ENCODE measurements at places on chromosomes 3 and 15. TPM values are rescaled to one million over a fixed set of nuclear protein-coding genes. Genes with fewer than 3 reads are reported as not detected.

DNA sequence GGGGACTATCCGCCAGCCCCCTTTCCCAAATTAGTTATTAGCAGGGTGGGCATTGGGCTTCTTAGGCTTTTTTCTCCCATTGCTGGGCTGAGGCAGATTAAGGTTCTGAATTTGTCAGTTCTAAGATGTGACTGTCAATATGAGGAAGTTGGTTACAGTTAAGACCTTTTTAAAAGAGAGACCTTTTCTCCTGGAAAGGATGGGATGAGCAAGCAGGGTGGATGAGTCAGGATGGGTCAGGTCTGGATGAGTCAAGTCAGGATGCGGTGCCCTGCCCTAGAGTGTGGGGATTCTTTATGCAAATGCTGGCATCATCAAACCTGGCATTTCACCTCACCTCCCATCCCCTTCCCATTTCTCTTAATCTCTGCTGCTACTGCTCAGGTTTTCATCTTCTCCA, 1.9 kb downstream of the AEN start:
- peak overlapping the region; percentile 84 for H3K27ac ChIP-seq
- peaks cover 20% of the 10 kb centered on the region for H3K36me3 ChIP-seq
- DNase-seq, result no peak
- H3K27me3 ChIP-seq, result no peaks in the 10 kb centered on the region

DNA sequence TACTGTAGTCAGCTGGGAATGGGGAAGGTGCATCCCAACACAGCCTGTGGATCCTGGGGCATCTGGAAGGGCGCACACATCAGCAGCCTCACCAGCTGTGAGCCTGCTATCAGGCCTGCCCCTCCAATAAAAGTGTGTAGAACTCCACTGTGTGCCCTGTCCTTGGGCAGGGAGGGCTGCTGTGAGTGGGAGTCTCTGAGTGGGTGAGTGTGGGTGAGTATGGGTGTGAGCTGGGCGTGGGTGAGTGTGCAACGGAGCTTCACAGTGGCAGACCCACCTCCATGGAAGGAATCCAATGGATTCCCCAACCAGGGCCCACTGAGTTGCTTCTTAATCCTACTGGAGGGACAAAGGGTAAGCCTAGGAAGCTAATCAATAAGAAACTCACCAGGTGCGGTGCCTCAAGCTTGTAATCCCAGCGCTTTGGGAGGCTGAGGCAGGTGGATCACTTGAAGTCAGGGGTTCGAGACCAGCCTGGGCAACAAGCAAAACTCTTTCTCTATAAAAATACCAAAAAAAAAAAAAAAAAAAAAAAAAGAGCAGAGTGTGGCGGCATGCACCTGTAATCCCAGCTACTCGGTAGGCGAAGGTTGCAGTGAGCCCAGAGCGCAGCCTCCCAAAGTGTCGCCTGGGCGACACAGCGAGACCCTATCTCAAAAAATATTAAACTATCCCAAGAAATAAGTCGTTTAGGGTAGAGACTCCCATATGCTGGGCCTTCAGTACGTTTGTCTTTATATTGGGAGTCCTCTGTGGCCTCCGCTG, 555 bp upstream of the RCCD1 start:
- DNase-seq, result no peak
- H3K4me1 ChIP-seq, result peaks cover 3% of the 10 kb centered on the region
- peak overlapping the region; percentile 85 for H3K4me3 ChIP-seq
- no peaks in the 10 kb centered on the region for H3K27me3 ChIP-seq
- H3K27ac ChIP-seq, result peak overlapping the region; percentile 89

DNA sequence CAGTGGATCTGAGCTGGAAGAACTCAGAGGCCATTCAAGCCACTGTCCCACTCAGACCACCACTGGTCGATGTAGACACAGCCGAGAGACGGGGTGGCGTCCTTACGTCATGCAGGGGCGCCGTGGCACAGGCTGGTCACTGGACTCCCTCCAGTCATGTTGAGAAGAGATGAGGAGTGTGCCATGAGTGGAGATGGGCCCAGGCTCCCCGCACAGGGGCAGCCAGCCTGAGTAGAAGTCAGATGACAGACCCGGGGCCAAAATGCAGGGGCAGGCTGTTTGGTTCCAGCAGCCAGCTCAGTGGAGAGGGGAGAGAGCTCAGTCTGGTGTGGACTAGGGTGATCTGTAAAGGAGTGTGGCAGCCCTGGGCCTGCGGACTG, 33.4 kb upstream of the KIF23 start:
- DNase-seq, result no peak
- H3K4me3 ChIP-seq, result no peak overlapping the region
- no peaks in the 10 kb centered on the region for H3K27me3 ChIP-seq
- no peak overlapping the region for H3K27ac ChIP-seq

- DNase-seq, result no peak
- H3K27me3 ChIP-seq, result no peaks in the 10 kb centered on the region
- H3K27ac ChIP-seq, result no peak overlapping the region
- no peaks in the 10 kb centered on the region for H3K36me3 ChIP-seq
- H3K4me3 ChIP-seq, result no peak overlapping the region
- peaks cover under 1% of the 10 kb centered on the region for H3K4me1 ChIP-seq
Observed at GRCh38 chr15:66598095-66598815, 32.5 kb upstream of the LCTL start.

DNA sequence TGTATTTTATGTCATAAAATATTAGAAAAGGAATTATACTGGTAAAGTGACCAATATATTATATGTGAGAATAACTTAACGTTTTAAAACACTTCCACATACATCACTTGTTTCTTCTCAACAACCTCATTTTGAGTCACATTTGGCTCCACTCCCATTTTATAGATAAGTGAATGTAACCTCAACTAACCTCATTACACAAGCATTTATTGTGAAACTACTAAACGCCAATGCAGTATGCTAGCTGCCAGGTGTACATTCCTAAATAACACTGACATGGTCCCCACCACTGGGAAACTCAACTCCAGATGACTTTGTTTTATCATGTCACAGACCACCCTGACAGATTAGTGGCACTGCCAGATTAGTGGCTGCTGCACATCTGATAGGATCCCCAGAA, 249.7 kb upstream of the CNTN4 start:
- no peaks in the 10 kb centered on the region for H3K27me3 ChIP-seq
- no peaks in the 10 kb centered on the region for H3K4me1 ChIP-seq
- no peak overlapping the region for H3K27ac ChIP-seq
- H3K4me3 ChIP-seq, result no peak overlapping the region

DNA sequence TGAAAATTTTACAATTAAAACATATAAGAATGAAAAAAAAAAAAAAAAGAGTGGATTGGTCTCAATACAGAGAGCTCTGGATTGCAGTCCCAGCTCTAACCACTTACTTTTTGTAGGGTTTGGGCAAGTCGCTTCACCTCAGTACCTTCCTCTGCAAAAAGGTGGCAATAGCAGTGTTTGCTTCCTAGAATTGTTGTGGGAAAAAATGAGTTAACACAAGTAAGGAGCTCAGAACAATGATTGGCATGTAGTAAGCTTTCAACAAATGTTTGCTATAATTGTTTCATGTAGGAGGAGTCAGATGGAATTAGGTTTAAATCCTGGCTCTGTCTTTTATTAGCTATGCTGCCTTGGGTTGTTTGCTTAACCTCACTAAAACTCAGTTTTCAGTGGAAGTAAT, 425.2 kb upstream of the TBL1XR1 start:
- H3K27me3 ChIP-seq, result no peaks in the 10 kb centered on the region
- no peaks in the 10 kb centered on the region for H3K36me3 ChIP-seq
- no peak for DNase-seq

DNA sequence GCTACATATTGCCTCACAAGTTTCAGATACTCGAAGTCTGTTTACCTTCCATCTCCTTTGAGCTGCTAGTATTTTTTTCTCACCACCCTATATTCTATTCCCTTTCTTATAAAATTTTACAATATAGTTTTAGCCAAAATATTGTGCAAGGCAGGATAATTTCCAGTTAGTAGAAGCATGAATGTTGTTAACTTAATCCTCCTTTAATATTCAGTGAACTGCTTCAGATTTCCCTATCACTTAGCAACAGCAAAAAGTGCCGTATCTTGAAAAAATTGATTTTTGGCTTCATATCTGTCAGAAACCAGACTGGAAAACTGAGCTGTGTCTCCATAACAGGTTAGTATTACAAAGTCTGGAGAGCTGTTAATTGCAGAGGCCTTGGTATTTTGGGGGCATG, 24.0 kb downstream of the PLSCR4 start:
- DNase-seq, result no peak
- no peaks in the 10 kb centered on the region for H3K27me3 ChIP-seq
- H3K36me3 ChIP-seq, result no peaks in the 10 kb centered on the region
- no peak overlapping the region for H3K27ac ChIP-seq

- no peak overlapping the region for H3K4me3 ChIP-seq
- H3K27ac ChIP-seq, result peak overlapping the region; percentile 61
- no peaks in the 10 kb centered on the region for H3K36me3 ChIP-seq
- DNase-seq, result no peak
Observed at GRCh38 chr3:27591312-27592210, 107.4 kb upstream of the SLC4A7 start.

DNA sequence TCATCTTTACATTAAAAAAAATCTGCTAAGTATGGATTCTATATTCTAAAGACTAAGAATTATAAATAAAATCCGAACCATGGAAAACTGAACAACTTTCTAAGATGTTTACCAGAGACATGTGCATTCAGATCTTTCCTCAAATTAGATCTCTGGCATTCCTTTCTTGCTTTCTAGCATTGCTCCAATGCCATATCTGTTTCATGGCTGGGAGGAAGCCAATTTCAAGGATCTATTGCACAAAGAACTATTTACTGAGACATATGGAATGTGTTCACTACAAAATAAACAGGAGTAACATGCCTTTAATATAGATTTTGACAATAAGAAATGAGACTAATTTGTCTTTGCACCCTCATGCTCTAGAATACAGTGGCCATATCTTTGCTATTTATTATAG, 45.1 kb upstream of the NANOGP8 start:
- H3K4me3 ChIP-seq, result no peak overlapping the region
- no peaks in the 10 kb centered on the region for H3K36me3 ChIP-seq
- no peaks in the 10 kb centered on the region for H3K4me1 ChIP-seq
- H3K27ac ChIP-seq, result no peak overlapping the region
- H3K27me3 ChIP-seq, result no peaks in the 10 kb centered on the region
- DNase-seq, result no peak

DNA sequence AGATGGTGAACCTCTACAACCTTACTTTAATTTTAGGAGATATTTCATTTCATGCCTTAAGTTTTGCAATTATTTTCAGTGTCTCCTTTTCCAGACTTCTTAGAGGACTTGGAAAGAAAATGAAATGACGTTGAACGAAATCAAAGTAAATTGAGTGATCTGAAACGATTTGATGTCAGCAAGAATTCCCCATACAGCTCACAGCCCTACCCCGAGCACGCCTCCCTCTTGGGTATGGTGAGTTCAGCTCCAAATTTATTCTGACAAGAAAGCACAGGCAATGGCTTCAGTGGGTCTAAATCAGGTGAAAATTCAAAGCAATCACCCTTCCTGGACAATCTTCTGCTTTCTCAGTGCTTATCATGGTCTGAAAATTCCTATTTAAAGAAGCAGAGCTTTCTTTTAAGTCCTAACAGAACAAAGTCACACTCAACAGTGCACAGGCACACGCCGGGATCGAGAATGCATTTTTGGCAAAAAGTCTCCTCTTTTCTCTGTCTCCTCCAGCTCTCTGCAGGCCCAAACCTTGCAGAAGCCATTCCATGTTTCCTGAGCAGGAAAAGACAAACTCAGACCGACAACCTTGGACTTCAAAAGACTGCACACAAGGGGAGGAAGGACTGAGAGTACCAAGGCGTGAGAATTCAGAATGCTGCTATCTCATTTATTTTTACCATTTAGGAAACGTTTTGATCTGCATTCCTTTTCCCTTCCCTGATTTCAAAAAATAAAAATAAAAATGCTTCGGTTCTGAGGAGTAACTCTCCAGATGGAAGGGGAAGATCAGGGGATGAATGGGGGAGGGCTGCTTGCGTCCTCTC, 72.0 kb downstream of the CCNL1 start:
- peak overlapping the region; percentile 62 for H3K4me3 ChIP-seq
- peak overlapping the region; percentile 100 for H3K27ac ChIP-seq
- no peaks in the 10 kb centered on the region for H3K36me3 ChIP-seq
- no peaks in the 10 kb centered on the region for H3K4me1 ChIP-seq
- H3K27me3 ChIP-seq, result no peaks in the 10 kb centered on the region

DNA sequence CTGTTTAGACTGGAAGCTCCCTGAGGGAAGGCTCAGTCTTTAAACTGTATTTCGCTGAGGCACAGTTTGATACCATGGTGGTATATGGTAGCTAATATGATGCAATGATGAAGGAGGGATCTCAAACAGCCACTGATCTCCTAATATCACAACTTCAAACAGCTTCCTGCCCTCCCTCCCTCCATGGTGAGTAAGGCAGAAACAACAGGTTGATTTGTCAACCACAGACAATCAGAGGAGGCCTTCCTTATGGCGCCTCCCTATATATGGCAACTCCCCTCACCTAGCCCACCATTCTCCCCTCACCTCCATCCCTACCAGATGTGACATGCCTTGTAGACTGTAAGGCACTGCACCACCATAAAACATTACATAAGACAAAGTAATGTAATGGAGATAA, 316.5 kb upstream of the ICE2 start:
- H3K4me3 ChIP-seq, result no peak overlapping the region
- H3K4me1 ChIP-seq, result peaks cover 12% of the 10 kb centered on the region
- no peaks in the 10 kb centered on the region for H3K27me3 ChIP-seq
- H3K36me3 ChIP-seq, result no peaks in the 10 kb centered on the region
- DNase-seq, result no peak

DNA sequence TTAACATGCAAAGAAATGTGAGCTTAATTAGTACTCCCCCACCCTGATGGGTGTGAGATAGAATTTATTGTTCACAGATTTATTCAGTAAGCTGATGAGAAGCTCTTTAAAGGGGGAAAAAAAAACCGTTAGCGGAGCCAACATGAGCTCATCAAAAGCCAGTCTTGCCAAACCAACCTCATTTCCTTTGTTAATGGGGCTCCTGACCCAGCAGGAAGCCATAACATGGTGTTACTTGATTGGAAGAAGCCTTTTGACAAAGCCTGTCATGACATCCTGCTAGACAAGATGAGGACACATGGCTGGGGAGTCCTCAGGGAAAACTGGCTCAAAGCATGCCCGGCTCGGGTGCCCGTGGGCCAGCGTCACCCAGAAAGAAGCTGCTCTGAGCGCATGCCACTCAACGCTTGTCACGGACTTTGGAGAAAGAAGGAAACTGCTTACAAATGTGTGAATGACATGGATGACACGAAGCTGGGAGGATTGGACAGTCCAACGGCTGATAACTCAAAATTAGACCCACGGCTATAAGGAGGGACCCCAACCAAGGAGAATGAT, 64.6 kb downstream of the SLCO2A1 start:
- no peaks in the 10 kb centered on the region for H3K4me1 ChIP-seq
- H3K27ac ChIP-seq, result no peak overlapping the region
- H3K4me3 ChIP-seq, result no peak overlapping the region

- H3K4me3 ChIP-seq, result no peak overlapping the region
- no peaks in the 10 kb centered on the region for H3K36me3 ChIP-seq
- H3K4me1 ChIP-seq, result no peaks in the 10 kb centered on the region
- no peaks in the 10 kb centered on the region for H3K27me3 ChIP-seq
Observed at GRCh38 chr3:77319711-77320110, 279.8 kb downstream of the ROBO2 start.

EHD4 gene
- total RNA-seq, result 26.3 TPM

PROS1 gene
- total RNA-seq, result 94.0 TPM

IQCF5 gene
- total RNA-seq, result not detected

TMCO5A gene
- total RNA-seq, result not detected

VPS18 gene
- 18.1 TPM for total RNA-seq

PLA2G4B gene
- 1.4 TPM for total RNA-seq

GRM7 gene
- total RNA-seq, result not detected

INKA1 gene
- 4.2 TPM for total RNA-seq

Data from right atrium auricular region (tissue), 2 donors.